ENCODE measurements at places on chromosomes 3 and 15.

GRCh38 chr15:58459045-58459444, 27.3 kb downstream of the LIPC start:
- DNase-seq: no peak

GRCh38 chr3:38247366-38248035, 18.1 kb upstream of the SLC22A13 start:
- DNase-seq: no peak

GRCh38 chr3:125000661-125001060, 55.1 kb downstream of the HEG1 start:
- no peak for DNase-seq

DNA sequence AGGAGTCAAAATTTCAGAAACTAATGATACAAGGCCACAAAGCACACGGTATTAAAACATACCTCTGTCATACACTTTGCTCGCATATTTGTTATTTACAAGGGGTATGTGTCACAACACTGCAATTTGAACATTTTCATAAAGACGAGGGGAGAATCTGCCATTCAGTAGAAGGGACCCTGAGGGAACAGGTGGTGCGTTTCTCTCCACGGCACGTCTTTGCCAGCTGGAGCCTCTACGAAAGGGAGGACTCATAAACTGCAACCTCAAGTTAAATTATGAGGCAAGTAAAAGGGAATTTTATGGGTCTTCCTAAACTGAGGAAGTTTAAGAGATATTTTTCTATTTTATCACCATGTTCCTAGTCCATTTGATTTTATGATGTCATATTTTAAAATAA, 19.1 kb downstream of the ATP10A start:
- no peak for DNase-seq

- no peak for DNase-seq
Observed at GRCh38 chr15:78284758-78285157, 14.7 kb downstream of the SKIC8 start.

DNA sequence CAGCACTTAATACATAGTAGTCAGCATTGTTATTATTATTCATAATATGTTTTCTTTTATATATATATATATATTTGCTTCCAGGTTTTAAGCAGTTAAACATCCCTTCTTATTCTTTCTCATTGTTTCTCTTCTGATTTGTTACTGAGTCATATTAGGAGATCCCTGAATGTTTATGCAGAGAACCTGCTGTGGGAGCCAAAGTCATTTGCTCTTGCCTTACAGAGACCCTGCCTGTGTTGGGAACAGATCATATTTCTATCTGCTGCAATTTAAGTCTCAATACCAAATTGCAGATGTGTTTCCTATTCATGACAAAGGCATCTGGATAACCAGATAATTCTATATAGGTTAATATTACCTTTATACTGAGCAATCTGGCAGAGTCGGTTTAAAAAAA, 323.0 kb upstream of the UMPS start:
- no peak for DNase-seq

DNA sequence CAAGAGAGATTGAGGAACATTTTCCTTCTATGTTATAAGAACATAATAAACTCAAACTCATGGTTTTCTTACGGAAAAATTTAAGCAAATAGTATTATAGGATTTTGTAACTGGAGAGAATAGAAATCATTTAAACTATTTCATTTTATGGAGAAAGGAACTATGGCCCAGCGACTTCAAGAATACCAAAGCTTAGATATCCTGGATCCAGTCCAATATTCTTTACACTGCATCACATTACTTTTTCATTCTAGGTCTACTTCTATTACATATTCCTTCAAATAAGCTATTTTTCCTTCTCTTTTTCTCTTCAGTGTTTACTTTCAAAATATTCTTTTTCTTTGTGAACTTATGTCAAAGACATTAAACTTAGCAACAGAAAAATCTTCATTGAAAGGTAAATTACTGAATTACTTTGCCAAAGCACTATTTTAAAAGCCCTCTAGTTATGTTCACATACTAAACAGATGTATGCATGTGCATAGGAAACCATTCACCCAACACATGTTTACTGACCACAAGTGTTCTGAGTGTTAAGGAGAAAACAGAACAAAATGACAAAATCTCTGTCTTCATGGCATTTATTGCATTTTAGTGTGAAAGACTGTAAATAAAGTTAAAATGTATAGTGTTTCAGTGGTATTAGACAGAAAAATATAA, 20.4 kb downstream of the KPNA4 start:
- no peak for DNase-seq

DNA sequence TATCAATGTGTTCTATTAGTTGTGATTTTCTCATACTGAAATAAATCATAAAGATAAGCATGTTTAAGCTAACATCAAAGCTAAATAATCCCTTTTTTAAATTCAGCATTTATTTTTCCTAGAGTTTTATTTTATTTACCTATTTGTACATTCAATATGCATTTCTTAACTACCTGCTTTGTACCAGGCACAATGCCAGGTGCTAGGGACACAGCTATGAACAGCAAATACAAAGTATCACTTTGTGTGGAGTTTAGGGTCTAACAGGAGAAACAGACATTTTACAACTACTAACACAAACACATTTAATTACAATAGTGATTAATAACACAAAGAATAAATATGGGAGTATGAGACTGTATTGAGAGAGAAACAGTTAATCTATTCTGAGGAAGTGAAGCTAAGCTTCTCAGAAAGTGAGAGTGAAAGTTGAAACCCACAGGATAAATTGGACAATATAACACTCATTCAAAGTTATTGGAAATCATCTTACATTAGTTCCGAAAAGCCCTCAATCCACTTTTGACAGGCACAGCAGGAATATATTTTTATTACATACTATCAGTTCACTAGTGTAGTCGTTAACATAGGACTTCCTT, 159.6 kb downstream of the GBE1 start:
- DNase-seq: no peak

DNA sequence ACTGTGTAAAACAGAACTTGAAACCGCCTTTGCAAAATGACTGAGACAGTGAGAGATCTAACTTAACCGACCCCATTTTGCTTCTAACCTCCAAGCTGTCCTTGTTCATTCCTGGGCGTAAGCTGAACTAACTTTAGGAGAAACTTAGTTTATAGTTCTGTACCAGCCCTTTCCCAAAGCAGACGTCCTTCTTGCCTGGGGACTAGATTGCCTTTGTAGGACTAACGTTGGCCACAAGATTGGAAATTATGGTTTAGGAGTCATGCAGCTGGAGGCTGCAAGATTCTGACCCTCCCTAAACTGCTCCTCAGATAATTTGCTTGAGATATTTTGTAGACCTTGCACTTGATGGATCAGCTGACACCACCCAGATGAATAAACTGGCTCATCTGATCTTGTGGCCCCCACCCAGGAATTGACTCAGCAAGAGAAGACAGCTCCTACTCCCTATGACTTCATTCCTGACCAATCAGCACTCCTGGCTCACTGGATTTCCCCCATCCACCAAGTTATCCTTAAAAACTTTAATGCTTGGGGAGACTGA, 219.9 kb upstream of the PROK2 start:
- DNase-seq: no peak

Data from thoracic aorta (tissue), 2 donors.